ENCODE measurements at places on chromosomes 11 and 22.
A peak's percentile ranks its signal among the peaks of the same experiment; 100 is the strongest.

DNA sequence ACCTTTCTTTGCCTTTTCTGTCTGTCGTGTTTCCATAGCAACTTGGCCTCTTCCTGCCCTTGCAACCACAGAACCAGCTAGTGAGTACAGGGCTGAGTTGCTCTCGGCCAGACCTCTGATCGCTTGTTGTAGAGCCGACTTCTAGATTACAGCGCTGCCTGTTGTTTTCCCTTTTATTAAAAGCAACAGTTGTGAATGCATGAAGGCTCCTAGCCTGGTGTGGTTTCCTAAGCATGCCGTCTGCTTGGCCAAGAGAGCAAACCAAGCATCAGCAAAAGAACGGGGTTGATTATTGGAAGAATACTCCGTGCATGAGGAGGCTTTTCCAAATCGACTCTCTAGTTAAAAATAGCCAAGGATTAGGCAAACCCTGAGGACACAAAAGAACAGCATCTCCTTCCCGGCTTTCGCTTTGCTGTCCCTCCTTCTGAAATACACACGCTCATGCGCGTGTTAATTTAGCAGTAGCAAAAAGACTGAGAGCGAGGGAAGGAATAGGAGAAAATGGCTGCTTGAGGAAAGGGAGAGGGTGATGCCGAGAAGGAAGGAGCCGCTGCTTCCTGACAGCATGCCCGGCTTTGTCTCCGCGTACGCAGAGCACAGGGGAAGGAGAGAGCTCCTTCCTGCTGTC lies 71.5 kb upstream of the TTC12 start:
- peak; percentile 74 for DNase-seq

GRCh38 chr11:19422276-19422675 lies 181.5 kb upstream of the E2F8 start:
- no peak for DNase-seq

DNA sequence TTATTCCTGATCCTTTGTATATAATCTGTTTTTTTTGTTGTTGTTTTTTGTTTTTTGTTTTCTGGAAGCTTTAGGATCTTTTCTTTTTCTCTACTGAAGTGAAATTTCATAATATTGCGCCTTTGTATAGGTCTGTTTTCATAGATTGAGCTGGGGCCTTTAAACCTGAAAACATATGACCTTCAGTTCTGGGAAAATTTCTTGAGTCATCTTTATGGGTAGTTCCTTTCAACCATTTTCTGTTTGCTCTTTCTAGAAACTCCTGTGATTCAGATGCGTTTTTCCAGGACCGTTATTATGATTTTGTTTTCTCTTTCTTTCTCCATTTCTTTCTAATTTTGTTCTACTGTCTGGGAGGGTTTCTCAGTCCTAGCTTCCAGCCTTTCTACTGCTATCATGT lies 43.7 kb downstream of the BSX start:
- no peak for DNase-seq

DNA sequence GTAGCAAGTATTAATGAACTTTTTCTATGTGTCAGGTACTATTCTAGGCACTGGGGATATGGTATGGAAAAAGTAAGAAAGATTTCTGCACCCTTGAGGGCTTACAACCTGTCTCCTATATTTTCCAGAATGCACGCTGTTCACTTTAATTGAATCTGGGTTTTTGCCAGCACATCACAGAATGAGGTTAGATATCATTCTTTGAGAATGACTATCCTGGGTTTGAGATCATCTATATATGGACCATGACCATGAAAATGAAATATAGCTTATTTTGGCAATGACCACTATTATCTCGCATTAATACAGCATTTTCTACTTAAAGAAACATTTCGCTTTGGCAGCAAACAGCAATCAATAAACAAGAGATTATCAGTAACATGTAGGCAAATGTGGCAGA lies 46.9 kb downstream of the C11orf71 start:
- peak; percentile 61 for DNase-seq

- DNase-seq: no peak
Measured at GRCh38 chr11:128232588-128232987, 354.8 kb downstream of the ETS1 start.

GRCh38 chr22:30267382-30268302 lies 991 bp upstream of the OSM start:
- DNase-seq: no peak

- peak; percentile 45 for DNase-seq
Measured at GRCh38 chr11:132941024-132941646, 591.2 kb downstream of the OPCML start.

DNA sequence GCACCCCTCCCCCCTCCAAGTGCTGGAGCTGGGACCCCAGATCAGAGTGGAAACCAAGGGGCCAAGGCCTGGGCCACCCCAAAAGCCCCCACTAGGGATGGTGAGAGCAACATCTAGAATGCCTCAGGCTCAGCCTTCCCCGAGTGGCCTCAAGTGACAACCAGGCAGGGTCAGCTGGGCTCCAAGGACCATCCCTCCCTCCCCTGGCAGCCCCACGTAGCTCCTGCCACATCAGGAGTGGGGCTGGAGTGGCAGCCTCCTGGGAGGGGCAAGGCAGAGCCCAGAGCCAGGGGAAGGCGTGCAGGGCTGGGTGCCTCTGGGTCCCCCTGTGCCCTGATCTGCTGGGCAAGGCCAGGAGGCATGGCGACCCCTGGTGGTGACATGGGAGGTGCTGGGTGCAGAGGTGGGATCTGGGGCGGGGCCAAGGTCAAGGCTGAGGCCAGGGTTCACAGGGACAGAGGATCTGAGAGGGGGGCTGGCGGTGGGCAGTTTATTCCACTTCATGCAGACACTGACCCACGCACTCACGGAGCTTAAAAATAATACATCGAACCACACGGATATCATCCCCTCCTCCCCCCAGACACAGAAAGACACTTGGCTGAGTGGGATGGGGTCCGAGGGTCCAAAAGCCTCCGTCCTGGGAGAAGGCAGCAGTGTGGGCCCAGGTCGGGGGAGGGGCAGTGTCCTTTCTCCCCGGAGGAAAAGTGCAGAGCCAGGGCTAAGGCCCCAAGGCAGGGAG lies 15.8 kb upstream of the EHD1 start:
- peak; percentile 63 for DNase-seq

- DNase-seq: no peak
Measured at GRCh38 chr11:57390535-57390934, at the start of gene PRG2. TSS of gene PRG2 (minus strand) at chr11:57390650. CDS start at chr11:57389944, 706 bp downstream.

GRCh38 chr22:25182131-25183110 lies 17.2 kb upstream of the CRYBB3 start:
- no peak for DNase-seq

DNA sequence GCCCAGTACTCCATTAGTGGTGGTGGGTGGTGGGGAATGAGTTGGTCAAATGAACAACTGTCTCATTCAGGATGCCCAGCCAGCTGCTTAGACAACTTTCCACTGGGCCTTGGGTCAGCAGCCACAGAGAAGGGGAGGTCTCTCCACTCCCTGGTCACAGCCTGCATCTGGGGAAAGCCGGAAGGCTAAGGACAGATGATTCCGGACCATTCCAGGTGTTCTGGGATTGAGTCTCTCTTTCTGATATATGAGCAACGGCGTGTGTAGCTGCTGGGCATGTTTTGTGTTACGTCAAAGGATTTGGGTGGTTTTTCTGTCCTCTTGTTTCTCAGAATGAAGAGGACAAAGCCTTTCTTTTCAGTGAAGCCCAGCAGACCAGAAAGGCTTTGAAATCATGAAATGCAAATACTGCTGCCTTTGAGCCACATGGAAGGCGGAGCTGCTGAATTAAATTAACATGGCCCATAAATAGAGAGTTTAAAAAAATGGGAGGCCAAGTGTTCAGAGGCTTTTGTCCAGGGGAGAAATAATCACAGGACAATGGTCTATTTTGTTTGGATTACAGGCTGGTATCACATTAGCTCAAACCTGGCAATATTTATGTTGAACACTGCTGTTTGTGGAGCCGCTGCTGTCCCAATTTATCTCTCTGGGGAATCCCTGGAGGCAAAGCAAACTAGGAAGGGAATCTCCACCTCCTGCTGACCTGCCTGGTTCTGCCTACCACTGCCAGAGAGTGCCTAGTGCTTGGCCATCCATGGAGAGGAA lies 234.4 kb upstream of the E2F8 start:
- DNase-seq: no peak

- DNase-seq: no peak
Measured at GRCh38 chr22:43681731-43682360, 130.3 kb downstream of the EFCAB6 start.

GRCh38 chr11:12618743-12619540 lies 55.3 kb upstream of the TEAD1 start:
- no peak for DNase-seq

- no peak for DNase-seq
Measured at GRCh38 chr11:28105869-28106268, 2.1 kb downstream of the KIF18A start.

- no peak for DNase-seq
Measured at GRCh38 chr11:102396708-102397563, 49.9 kb downstream of the BIRC2 start.

DNA sequence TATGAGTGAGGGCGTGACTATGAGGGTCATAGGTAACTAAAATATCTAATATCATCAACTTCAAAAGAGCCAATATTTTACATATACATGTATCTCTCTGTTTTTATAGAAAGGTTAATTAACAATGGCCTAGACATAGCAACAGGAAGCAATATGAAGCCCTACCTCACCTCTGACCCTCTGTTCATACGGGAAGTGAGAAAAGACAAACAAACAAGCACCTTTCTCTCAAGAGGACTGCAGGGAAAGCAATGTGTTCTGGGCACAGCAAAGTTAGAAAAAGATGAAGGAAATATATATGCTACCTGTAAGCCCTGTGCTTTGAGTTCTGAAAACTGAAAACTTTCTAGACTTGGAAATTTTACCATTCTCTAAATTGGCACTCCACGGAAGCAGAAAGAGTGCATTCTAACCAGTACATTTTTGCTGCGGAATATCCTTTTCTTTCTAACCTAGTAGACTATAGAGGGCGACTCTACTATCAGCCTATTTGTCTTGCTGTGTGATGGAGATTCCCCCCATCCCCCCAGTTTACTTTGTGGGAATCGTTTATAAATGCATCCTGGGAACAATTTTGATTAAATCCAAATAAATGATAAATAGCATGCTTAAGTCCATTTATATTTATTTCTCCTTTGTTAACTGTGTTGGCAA lies 830.4 kb upstream of the FAT3 start:
- peak; percentile 0 for DNase-seq

DNA sequence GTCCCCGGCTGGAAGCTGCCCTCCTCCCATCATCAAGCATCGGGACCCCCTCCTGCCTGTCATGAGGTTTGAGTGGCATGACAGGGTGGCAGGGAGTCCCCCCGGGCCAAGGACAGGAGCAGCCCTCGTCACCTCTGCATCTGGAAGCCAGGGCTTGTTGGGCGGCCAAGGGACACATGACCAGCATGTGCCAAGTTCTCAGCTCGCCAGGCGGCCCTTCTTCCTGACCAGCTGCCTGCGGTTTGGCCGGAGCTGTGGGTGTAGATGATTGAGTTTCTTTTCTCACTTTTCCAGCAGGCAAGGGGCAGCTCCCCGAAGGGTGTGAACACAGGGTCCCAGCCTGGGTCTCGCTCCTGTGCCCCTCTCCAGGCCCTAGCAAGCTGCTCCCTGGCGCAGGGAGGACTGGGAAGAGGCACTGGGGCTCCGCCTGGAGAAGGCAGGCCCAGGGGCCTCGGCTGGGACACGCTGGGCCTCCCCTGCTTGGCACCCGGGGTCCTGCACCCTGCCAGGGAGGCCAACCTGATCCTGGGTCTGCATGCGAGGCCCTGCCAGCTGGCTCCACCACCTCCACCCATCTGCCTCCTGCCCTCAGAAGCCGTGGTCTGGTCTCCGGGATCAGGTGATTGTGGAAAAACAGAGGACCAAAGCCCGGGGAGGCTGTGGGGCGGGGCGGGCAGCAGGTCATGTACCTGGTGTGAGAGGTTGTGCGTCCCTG lies 13.4 kb downstream of the ARHGAP8 start:
- no peak for DNase-seq

- peak; percentile 77 for DNase-seq
Measured at GRCh38 chr11:101442171-101442570, 141.6 kb downstream of the TRPC6 start.

- DNase-seq: peak; percentile 85
Measured at GRCh38 chr11:102345904-102346303, 1.1 kb upstream of the BIRC2 start.

- DNase-seq: peak; percentile 45
Measured at GRCh38 chr11:94656968-94657367, 89.8 kb downstream of the PIWIL4 start.

- DNase-seq: no peak
Measured at GRCh38 chr11:104652996-104653395, 245.3 kb downstream of the CASP12 start.

- no peak for DNase-seq
Measured at GRCh38 chr11:41989823-41990380, 530.5 kb upstream of the LRRC4C start.

GRCh38 chr22:46727813-46728364 lies 10.2 kb downstream of the CERK start:
- no peak for DNase-seq

DNA sequence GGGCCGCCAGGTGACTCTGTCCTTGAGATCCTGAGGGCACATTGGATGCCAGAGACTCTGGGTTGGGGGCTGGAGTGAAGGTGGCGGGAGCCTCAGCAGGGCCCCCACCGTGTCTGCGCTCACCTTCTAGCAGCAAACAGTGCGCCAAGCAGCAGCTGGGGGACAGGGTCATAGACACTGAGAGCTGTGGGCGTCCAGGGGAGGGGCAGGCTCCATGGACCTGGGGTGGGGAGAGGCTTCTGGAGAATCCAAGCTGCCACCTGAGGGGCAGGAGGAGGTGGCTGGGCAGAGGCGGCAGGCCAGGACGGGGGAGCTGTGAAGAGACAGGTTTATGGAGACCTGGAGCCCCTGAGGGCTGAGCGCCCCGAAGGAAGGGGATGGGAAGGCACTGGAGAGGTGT lies 8.0 kb downstream of the PHRF1 start:
- DNase-seq: no peak

DNA sequence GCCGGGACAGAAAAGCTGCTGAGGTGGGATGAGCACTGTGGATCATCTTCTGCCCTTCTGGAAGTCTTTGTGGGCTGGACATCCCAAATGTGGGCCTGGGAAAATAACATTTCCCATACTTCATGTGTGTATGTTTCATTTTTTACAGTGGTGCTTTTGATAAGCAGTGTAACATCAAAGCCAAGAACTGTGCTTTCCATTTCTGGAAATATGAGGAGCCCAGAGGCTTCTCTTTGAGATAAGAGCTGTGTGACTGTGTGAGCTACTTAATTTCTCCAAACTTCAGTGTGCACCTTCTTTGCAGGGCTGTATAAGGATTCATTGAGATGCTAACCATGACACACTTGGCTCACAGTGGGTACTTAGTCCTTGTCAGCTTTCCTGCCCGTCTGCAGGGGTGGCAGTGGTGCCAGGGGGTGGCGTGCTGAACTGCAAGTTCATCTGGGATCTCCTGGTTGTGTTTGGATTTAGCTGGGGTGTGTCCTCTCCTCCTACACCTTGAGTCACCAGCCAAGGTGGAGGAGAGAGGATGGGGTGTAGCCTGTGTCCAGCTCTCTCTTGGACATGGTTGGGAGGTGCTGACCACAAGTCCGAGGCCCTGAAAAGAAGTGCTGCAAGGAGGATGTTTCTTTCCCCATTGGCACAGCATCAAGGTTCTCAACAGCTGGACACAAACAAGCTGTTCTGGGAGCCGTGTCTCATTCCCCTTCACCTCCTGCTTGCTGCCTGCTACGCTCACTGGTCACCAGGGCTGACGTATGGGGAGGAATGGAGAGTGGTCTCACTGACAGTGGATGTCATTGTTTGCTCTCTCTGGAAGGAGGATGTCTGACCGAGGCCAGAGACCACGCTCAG lies 139.4 kb downstream of the TEAD1 start:
- no peak for DNase-seq

GRCh38 chr11:95301474-95301873 lies 70.5 kb upstream of the SESN3 start:
- DNase-seq: no peak
